ENCODE measurements at places on chromosomes 12 and 14.

GRCh38 chr12:21690704-21691368 is 33.2 kb upstream of the LDHB start:
- DNase-seq, result no peak

- no peak for DNase-seq
Measured at GRCh38 chr14:68157971-68158371, 338.4 kb downstream of the RAD51B start.

DNA sequence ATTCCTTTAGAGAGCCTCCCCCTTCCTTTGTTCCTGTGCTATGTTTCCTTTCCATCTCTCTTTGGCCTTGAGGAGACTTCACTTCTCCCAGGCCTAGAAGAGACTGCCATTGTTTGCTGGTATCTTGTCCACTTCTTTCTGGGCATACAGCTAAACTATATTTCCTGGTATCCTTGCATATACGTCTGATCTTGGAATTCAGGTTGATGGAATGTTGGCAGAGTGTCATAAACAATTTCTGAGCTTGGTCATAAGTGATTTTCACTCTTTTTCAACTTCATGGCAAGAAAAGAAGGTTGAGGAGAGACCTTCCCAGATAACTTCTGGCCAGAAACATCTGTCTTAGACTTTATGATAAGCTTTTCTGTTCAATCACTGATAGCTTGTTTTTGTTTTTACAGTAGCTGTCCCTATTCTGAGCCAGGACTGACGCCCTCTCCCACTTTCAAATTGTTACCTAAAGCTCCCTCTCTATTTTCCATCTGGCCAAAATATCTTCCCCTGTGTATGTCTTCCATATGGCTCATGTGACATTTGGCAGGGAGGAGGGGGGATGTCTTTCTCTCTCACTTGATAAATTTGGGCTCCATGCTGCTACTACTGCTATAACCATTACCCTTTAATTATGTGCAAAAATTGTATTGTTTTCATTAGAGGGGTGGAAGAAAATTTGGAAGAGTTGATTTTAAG is 457.0 kb downstream of the ADAMTS20 start:
- DNase-seq, result no peak

DNA sequence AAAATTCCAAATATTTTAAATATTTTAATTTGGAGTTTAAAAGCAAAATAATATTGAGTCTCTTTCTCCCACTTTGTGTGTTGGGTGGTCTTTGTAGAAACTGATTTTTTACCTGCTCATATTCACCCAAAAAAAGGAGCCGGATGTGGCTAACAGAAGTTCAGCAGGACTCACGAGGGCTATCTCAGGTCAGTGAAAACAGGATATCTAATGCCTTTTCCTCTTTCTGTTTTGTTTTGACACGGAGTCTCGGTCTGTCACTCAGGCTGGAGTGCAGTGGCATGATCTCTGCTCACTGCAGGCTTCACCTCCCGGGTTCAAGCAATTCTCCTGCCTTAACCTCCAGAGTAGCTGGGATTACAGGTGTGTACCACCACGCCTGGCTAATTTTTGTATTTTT is 30.8 kb downstream of the COA8 start:
- peak; percentile 23 for DNase-seq

GRCh38 chr12:109613649-109614455 is 40.3 kb downstream of the MVK start:
- DNase-seq, result no peak

- DNase-seq, result peak; percentile 47
Measured at GRCh38 chr12:47071241-47071852, 8.1 kb upstream of the PCED1B start.

GRCh38 chr12:57214398-57214781 is 2.2 kb upstream of the NXPH4 start:
- DNase-seq, result peak; percentile 67

- DNase-seq, result no peak
Measured at GRCh38 chr14:77014004-77014604, 14.4 kb downstream of the IRF2BPL start.

GRCh38 chr14:87097015-87097414 is 896.0 kb downstream of the GALC start:
- no peak for DNase-seq

DNA sequence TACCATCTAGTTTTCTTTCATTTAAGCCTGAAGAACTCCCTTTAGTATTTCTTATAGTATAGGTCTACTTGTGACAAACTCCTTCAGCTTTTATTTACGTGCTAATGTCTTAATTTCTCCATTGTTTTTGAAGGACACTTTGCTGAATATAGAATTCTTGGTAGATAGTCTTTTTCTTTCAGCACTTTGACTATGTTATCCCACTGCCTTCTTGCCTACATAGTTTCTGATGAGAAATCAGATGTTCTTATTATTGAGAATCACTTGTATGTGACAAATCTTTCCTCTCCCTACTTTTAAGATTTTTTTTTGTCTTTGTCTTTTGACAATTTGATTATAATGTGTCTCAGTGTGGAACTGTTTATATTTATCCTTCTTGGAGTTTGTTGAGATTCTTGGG is 5.1 kb upstream of the MIS18BP1 start:
- no peak for DNase-seq

GRCh38 chr12:96906849-96907670 is at the start of gene NEDD1:
NEDD1 (plus strand) TSS chr12:96907257; CDS start chr12:96909760, 2,503 bp downstream.
- peak; percentile 89 for DNase-seq

GRCh38 chr12:42199007-42199406 is 39.0 kb downstream of the YAF2 start:
- no peak for DNase-seq

All from suppressor macrophage treated with lipopolysaccharide for 4 hours (primary cell).